ENCODE measurements at places on chromosomes 5 and 9.

- DNase-seq = no peak
Measured at GRCh38 chr9:121824651-121825030, 173.2 kb downstream of the DAB2IP start.

GRCh38 chr5:124979251-124979650 is 232.8 kb upstream of the ZNF608 start:
- DNase-seq = no peak

DNA sequence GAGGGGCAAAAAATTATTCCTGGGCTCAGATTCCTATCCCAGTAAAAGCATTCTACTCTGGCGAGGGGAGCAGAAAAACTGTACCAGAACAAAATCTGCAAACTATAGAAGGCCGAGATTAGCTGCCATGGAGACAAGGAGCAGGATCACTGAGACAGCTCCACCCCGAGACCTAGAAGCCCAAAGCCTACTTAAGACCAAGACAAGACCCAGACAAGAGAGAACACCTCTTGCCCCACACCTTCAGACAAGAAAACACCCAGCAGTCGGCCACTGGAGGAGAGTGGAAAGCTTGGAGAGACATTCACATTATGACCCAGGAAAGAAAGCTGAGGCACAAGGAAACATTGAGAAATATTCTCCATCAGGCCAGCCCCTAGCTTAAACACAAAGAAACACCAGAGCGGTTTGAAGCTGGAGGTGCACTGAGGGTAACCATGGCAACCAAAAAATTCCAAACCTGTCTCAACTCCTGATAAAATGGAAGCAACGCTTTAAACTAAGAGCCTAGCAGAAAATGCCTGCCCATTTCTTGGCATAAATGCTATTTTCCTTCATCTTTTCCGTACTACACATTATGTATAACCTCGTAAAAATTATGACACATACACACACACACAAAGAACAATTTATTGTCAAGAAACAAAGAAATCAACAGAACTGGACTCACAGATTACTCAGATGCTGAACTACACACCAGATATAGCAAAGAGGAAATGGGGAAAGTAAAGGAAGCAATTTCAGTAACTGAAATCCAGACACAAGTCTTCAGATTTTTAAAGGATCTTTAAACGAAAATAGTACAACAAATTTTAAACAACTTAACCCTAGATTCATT is 53.8 kb upstream of the FTMT start:
- no peak for DNase-seq

DNA sequence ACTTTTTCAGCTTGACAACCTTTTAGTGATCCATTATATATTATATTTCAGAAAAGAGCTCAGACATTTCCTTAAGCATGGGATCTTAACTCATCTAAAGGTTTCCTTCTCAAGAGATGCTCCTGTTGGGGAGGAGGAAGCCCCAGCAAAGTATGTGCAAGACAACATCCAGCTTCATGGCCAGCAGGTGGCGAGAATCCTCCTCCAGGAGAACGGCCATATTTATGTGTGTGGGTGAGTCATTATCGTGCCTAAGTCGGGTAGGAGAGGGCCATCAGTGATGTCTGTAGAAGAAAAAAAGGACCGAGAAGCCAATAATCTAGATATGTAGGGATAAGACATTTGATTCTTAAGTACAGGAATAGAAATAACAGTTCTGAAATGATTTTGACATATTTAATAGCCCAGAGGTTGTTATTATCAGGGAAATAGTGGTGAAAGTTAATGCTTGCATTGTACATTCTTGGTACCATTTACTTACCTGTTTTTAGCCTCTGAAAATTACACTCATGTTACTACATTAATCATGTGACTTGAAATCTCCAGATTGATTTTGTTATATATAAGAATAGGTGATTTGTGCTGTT is 28.2 kb downstream of the MTRR start:
- DNase-seq = no peak

GRCh38 chr5:14017904-14018303 is 73.4 kb upstream of the DNAH5 start:
- no peak for DNase-seq

DNA sequence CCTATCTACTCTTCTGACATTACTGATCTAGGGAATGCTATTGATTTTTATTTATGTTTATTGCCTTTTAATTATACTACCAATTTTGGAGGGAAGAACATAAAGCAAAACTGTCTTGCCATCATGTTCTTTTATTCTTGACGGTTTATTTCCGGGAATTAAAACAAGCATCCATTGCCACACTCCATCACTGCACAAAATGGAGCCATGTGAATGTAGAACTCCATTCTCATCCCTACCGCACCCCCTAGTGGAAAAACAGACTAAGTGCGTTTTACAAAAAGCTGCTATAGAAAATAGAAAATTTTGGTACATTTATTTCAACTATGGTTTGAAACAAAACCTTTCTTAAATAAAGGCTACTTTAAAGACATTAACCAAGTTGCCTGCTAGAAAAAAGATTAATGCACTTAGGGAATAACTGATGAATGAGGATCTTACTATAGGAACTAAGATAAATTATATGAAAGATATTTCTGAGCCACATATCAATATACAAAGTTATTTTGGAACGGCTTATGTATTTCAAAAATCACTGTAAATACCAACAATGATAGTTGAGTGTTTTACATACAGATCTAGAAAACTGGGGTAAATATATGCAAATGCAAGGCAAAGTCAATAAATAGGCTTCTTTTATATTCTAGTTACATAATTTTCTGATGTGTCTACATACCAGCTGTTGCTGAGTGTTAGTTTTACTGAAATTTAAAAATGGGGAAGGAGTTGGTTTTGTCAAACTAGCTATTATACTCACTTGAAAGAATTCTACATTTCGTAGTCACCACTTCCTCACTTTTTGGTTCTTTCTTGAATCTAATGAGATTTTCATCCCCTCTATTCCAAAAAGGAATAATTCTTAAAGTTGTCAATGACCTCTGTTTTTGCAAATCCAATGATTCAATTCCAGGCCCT is 26.5 kb downstream of the OXCT1 start:
- DNase-seq = no peak

- DNase-seq = no peak
Measured at GRCh38 chr9:135813671-135814290, 93.6 kb downstream of the CAMSAP1 start.

DNA sequence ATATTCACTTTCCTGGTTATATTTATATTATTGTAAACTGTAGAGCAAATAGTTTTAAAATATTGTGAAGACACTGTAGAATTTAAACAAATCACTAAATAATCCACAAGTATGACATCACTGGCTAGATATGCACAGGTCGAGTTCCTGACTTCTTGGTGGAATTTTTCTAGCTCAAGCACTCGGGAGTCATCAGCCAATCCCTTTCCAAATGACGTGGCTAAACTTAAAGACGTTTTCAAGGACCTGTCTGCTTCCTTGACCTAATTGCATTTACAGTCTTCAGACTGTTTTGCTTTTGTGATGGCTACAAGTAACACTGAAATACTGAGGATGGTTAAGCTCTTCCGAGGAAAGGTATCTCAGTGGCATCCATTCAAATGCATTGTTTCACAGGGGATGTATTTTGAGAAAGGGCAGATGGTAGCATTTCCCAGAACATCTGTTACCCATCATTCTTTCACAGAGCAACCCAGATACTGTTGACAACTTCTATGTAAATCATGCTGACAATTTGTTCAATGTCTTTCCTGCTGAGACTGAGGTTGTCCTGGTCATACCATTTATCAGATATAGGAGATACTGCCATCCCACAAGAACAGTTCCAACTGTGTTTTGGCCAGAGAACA is 262.8 kb downstream of the CDH10 start:
- DNase-seq = no peak

GRCh38 chr9:72476617-72477437 is 44.6 kb upstream of the TMC1 start:
- DNase-seq = no peak

- DNase-seq = no peak
Measured at GRCh38 chr5:59543821-59544442, 349.6 kb downstream of the PDE4D start.

- DNase-seq = no peak
Measured at GRCh38 chr9:89721176-89721700, 116.4 kb downstream of the GADD45G start.

- no peak for DNase-seq
Measured at GRCh38 chr9:130839132-130840111, 4.4 kb downstream of the ABL1 start.

DNA sequence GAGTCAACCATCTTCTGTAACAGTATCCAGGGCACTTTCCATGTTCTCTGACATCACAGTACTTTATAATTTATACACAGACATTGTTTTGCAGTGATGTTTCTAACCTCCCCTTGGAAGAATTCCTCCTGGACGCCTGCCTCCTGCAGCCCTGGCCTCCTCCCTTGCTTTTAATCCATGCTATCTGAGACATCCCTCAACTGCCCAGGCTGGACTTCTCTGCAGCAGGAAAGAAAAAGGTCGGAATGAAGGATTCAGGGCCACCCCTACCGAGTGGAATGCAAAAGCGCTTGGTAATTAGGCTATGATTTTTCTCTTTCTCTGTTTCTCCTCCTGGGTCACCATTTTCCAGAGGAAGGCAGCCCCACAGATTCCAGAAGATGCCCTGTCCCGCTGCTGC is 47.0 kb upstream of the SHC3 start:
- DNase-seq = no peak

DNA sequence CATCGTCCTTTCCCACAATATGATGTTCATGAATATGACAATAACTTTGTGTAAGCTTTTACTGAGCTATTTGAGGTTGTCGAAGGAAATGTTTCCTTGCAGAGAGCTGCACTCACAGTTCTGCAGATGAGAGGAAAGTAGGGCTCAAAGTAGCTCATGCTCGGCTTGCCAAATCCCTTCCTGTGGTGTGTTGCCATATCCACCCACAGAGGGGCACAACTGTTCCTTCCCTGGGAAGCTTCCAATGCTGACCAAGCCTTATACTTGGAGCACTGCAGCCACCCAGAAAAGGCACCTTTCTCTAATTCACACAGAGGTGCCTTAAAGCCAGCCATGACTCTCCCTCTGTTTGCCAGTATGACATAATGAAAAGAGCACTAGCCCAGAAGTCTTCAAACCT is 390.3 kb downstream of the CAAP1 start:
- no peak for DNase-seq

DNA sequence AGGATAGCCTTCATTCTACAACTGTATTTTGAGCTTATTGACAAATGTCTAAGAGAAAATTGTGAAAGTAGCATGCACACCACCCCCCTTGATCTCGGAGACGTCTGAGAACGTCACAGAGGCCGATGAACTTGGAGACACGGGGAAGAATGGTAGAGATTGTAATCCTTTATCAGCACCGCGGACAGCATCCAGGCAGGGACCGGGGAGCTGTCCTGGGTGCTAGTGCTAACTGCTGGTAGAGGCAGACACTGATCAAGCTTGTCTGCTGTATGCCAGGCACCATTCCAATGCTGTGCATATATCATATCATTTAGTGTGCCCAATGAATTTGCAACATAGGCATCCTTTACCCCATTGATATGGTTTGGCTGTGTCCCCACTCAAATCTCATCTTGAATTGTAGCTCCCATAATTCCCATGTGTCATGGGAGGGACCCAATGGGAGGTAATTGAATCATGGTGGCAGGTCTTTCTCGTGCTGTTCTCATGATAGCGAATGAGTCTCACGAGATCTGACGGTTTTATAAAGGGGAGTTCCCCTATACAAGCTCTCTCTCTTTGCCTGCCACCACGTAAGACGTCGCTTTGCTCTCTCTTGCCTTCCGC is 98.8 kb downstream of the LHX2 start:
- peak; percentile 10 for DNase-seq

- DNase-seq = peak; percentile 35
Measured at GRCh38 chr5:91419571-91420537, 36.7 kb upstream of the ARRDC3 start.

GRCh38 chr9:132993511-132993939 is 15.0 kb downstream of the GFI1B start:
- no peak for DNase-seq

DNA sequence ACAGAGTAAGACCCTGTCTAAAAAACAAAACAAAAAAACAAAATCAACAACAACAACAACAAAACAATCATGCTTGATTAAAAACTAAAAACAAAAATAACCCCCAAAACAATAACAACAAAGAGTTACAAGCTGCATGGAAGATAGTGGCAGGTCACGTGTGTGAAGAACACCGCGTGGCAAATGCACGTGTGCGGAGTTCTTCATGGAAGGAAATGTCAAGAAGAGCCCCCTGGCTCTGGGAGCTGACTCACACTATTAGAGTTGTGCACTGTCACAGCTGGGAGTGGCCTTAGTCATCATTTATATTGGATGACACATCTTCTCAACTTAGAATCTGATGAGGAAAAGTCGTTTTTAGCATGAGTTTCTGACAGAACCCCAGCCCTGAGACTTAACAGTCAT is 110.5 kb downstream of the JMY start:
- no peak for DNase-seq

DNA sequence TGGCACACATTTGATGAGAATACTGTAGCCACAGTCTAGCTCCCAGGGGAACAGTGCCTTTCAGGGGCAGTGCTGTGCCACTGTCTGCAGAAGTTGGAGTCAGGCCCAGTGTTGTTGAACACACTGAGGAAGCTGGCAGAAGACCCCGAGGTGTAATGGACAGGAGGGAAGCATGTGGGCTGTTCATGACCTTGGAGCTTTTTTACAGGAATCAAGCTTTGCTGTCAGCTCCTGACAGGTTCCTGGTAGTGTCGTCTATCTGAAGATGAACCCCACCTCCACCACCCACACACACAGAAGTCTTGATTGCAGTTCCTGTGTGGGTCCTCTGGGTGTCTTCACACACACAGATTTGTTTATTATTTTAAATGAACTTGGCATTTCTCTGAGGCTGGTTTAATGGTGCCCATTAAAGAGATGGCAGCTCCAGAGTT is 40.3 kb upstream of the TNFAIP8 start:
- no peak for DNase-seq
